Heart right ventricle (tissue), 16 donors: ENCODE measurements at places on chromosomes 11 and 22. TPM values are rescaled to one million over a fixed set of nuclear protein-coding genes. Genes with fewer than 3 reads are reported as not detected.

DNA sequence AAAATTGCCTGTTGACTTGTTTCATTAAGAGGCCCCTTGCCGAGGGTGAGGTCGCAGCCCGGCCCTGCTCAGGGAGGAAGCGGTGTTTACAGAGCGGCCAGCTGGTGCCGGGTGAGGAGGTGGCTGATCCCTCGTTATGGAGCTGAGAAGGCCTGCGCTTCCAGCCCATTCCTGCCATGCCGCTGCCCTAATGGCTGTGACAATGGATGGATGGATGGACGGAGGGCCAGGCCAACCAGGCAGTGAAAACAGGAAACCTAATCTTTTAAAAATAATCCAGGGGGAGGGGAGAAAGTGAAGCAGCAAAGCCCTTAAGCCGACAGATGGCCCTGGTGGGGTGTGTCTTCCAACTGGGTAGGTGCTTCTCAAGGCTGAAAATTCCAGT is 38.5 kb downstream of the BCR start:
- no peak overlapping the region for H3K4me3 ChIP-seq
- H3K27ac ChIP-seq, result peak overlapping the region; percentile 63
- no peak for DNase-seq

Gene OVOL1
- polyA plus RNA-seq, result not detected

GRCh38 chr22:32416556-32417085 is 4.6 kb upstream of the RTCB start:
- no peaks in the 10 kb centered on the region for H3K36me3 ChIP-seq
- peaks cover 35% of the 10 kb centered on the region for H3K27me3 ChIP-seq
- DNase-seq, result no peak
- H3K4me3 ChIP-seq, result no peak overlapping the region
- no peaks in the 10 kb centered on the region for H3K4me1 ChIP-seq

Gene PANX2
- 0.09 TPM for polyA plus RNA-seq

Gene DNHD1
- 13.8 TPM for polyA plus RNA-seq

- no peak overlapping the region for H3K4me3 ChIP-seq
- peaks cover 18% of the 10 kb centered on the region for H3K4me1 ChIP-seq
- no peaks in the 10 kb centered on the region for H3K36me3 ChIP-seq
- peak; percentile 58 for DNase-seq
These were observed 4.0 kb downstream of the LRP4 start for GRCh38 chr11:46914363-46914762.

- H3K4me1 ChIP-seq, result peaks cover 33% of the 10 kb centered on the region
- peaks cover 4% of the 10 kb centered on the region for H3K27me3 ChIP-seq
- no peak overlapping the region for H3K4me3 ChIP-seq
- no peak overlapping the region for H3K27ac ChIP-seq
- no peaks in the 10 kb centered on the region for H3K36me3 ChIP-seq
- no peak for DNase-seq
These were observed 16.7 kb downstream of the PHLDA2 start for GRCh38 chr11:2912498-2912897.

- peaks cover 17% of the 10 kb centered on the region for H3K4me1 ChIP-seq
- DNase-seq, result no peak
- H3K27me3 ChIP-seq, result no peaks in the 10 kb centered on the region
- H3K27ac ChIP-seq, result no peak overlapping the region
These were observed 14.3 kb upstream of the CBX6 start for GRCh38 chr22:38886333-38886732.

Gene CCDC116
- polyA plus RNA-seq, result 0.19 TPM

Gene OR52J3
- polyA plus RNA-seq, result not detected

- no peak overlapping the region for H3K27ac ChIP-seq
- DNase-seq, result peak; percentile 63
- H3K36me3 ChIP-seq, result no peaks in the 10 kb centered on the region
- peaks cover 3% of the 10 kb centered on the region for H3K4me1 ChIP-seq
These were observed 23.4 kb upstream of the RIC3 start for GRCh38 chr11:8192016-8192895.

GRCh38 chr11:118198370-118198769 is 21.9 kb upstream of the SCN2B start:
- no peaks in the 10 kb centered on the region for H3K27me3 ChIP-seq
- no peak overlapping the region for H3K4me3 ChIP-seq
- H3K27ac ChIP-seq, result no peak overlapping the region

GRCh38 chr11:107606141-107606540 is 15.2 kb downstream of the ELMOD1 start:
- H3K27me3 ChIP-seq, result no peaks in the 10 kb centered on the region
- H3K4me1 ChIP-seq, result no peaks in the 10 kb centered on the region
- H3K36me3 ChIP-seq, result no peaks in the 10 kb centered on the region
- H3K4me3 ChIP-seq, result no peak overlapping the region
- H3K27ac ChIP-seq, result no peak overlapping the region
- DNase-seq, result no peak

DNA sequence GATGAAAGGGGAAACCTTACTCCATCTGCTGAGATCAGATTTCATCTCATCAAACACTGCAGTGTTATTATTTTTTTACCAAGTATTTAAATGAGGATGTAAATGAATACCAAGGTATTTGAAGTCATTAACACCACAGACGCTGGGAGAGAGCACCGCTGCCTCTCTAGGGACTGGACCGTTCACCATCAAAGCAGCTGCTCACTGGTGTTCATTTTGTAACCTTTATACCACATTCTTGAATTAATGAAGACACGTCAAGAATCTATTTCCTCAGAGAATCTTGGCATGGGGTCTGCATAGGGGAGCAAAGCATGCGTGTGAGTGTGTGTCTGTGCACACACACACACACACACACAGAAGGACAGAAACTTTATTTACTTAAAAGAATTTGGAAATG is 15.6 kb downstream of the SIAE start:
- H3K27me3 ChIP-seq, result no peaks in the 10 kb centered on the region
- no peak overlapping the region for H3K4me3 ChIP-seq
- DNase-seq, result no peak

Gene NUMA1
- polyA plus RNA-seq, result 159 TPM

Gene DDIAS
- 0.37 TPM for polyA plus RNA-seq

- peak overlapping the region; percentile 88 for H3K27ac ChIP-seq
- DNase-seq, result no peak
- H3K4me3 ChIP-seq, result peak overlapping the region; percentile 76
- H3K4me1 ChIP-seq, result peaks cover 51% of the 10 kb centered on the region
These were observed 1.1 kb upstream of the CD248 start for GRCh38 chr11:66317723-66318599.

DNA sequence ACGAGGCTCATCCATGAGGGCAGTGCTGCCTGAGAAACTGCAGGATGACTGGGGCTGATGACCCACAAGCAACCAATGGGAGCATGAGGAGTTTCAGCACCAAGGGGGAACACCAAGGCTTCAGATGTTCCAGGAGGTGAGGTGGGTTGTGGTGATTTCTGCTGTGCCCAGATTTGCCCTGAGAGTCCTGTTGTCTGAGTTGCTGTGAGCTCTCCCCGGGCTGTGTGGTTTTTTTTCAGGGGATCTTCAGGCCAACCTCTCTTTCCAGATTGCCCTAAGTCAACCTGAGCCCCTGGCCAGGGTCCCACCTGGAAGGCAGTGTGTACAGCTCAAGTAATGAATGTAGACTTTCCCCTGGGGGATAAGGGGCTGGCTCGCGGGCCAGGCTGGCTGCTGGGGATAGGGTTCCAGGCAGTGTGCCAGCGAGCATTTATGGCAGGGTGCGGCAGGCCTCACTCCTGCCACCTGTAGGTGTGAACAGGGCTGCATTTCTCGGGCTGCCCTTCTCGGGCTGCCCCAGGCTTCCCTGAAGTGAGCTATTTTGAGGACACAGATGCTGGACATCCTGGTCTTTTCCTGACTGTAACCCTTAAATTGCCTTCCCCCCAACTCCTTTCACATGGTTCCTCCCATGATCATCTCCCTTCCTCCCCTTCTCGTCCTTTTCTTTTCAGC is 9.8 kb downstream of the SLC22A6 start:
- no peak overlapping the region for H3K4me3 ChIP-seq
- no peak overlapping the region for H3K27ac ChIP-seq
- no peaks in the 10 kb centered on the region for H3K36me3 ChIP-seq
- DNase-seq, result peak; percentile 60
- no peaks in the 10 kb centered on the region for H3K27me3 ChIP-seq

Gene PHETA2
- polyA plus RNA-seq, result 5.1 TPM

GRCh38 chr11:42329929-42330565 is 870.6 kb upstream of the LRRC4C start:
- no peaks in the 10 kb centered on the region for H3K4me1 ChIP-seq
- H3K36me3 ChIP-seq, result no peaks in the 10 kb centered on the region
- H3K27ac ChIP-seq, result no peak overlapping the region
- H3K4me3 ChIP-seq, result no peak overlapping the region
- no peaks in the 10 kb centered on the region for H3K27me3 ChIP-seq

DNA sequence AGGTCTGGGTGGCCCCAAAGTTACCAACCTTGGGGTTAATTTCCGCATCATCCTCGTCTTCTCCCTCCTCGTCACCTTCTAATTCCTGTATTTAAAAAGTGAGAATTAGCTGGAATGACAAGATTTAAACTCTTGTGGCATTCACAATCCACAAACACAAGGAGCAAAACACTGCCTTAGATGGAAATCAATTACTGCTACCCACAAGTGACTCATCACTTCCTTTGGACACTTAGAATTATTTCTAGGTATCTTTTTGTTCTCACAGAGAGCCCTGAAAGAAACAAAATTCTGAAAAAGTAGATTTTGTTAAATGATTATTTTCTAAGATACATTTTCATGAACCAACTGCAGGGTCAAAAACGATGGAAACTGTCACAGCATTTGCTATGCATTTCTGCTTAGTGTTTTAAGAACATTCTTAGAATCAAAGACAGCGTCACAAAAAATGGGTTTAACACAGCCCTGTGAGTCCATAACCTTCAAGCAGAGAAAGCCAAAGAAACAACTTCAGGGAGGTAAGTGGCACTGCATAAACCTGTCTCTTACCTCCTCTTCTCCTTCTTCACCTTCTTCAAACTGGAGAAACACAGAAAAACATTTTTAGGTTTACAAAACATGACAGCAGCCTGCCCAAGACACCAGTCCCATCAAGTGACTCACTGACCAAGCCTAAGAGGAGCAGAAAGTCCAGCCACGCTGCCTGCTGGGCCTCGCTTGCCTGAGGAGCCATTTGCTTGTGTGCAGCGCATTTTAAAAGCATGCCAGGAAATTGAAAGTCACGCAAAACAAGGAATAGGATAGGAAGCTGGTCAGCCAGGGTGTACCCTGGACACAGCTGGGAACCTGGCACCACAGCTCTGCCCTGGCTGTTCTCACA is 22.3 kb upstream of the PHLDA2 start:
- H3K4me3 ChIP-seq, result no peak overlapping the region
- DNase-seq, result no peak
- H3K36me3 ChIP-seq, result peaks cover 98% of the 10 kb centered on the region
- H3K27me3 ChIP-seq, result no peaks in the 10 kb centered on the region
- H3K27ac ChIP-seq, result no peak overlapping the region

Gene C11orf71
- polyA plus RNA-seq, result 10.5 TPM

DNA sequence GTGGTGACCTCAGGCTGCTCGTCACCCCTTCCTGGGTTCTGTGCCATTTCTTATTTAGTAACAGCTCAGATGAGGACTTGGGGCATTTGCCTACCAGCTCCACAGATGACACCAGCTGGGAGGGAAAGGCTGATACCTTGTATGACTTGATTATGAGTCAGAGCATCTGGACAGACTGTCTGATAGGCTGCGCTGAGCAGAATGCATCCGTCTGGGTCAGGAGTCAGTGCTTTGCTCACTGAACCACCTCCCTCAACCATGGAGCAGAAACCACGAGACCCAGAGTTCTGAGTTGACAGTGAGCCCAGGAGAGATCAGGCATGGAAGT is 6.8 kb downstream of the ST14 start:
- DNase-seq, result no peak
- H3K27me3 ChIP-seq, result no peaks in the 10 kb centered on the region
- no peaks in the 10 kb centered on the region for H3K36me3 ChIP-seq
- no peaks in the 10 kb centered on the region for H3K4me1 ChIP-seq
- no peak overlapping the region for H3K27ac ChIP-seq
- H3K4me3 ChIP-seq, result no peak overlapping the region

Gene KIRREL3
- polyA plus RNA-seq, result 0.29 TPM

DNA sequence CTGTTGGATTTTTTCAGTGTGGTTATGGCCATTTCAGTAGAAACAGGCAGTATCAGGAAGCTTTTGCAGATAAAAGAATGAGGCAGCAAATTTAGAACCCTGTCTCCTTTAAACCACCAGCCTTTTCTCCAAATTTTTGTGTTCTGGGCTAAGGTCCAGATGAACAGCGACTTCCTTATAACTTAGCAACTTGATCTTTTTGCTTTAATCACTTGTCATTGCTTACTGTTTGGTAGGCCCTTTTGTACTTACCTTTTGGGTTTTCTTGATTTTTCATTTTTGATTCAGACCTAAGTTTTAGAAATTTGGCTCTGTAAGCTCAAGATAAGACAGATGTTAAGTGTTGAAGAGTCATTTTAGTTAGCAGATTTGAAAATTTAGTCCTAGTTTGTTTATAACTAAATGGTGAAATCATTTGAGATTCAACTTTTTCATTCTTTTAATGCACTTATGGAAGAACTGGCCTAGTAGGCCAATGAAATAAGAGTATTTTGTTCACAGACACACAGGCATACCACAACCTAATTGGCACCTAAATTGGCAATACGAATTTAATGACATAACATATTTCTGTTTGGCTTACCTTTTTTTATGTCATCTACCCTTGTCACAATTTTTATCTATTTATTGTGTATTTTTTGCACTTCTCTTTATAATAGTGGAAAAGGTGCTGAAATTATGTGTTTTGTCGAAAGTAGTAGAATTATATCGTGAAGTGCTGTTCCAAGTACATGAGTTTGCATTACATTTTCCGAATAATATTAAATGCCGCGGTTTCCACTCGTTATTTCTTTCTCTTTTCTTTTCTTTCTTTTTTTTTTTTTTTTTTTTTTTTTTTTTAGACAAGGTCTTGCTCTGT is 2.1 kb downstream of the RTN3 start:
- no peaks in the 10 kb centered on the region for H3K27me3 ChIP-seq
- H3K4me3 ChIP-seq, result peak overlapping the region; percentile 93
- H3K4me1 ChIP-seq, result peaks cover 16% of the 10 kb centered on the region
- peak overlapping the region; percentile 90 for H3K27ac ChIP-seq
- no peaks in the 10 kb centered on the region for H3K36me3 ChIP-seq

Gene EXPH5
- polyA plus RNA-seq, result 0.10 TPM

GRCh38 chr11:59615120-59615636 is 396 bp downstream of the OSBP start:
- no peaks in the 10 kb centered on the region for H3K36me3 ChIP-seq
- H3K27me3 ChIP-seq, result no peaks in the 10 kb centered on the region
- DNase-seq, result peak; percentile 31
- peak overlapping the region; percentile 90 for H3K4me3 ChIP-seq
- peaks cover 25% of the 10 kb centered on the region for H3K4me1 ChIP-seq

Gene CAPN5
- polyA plus RNA-seq, result 2.0 TPM

GRCh38 chr11:77287136-77287535 is 14.3 kb downstream of the GDPD4 start:
- no peak overlapping the region for H3K27ac ChIP-seq
- H3K4me1 ChIP-seq, result no peaks in the 10 kb centered on the region
- no peaks in the 10 kb centered on the region for H3K27me3 ChIP-seq
- H3K36me3 ChIP-seq, result no peaks in the 10 kb centered on the region

DNA sequence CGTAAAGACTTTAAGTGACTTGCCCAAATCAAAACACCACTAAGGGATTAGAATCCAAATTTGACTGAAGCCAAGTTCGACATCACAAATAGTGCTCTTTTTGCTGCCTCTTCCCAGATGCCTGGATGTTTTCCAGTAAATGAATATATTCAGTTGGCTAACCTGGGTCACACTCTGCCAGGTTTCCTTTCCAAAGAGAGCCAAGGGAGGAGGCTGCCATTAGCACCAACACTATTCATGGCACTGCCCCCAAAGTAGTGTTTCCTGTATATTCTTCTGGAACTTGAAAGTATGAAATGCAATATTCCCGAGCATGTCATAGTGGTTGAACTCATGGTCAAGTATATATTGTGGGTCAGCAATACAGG is 219.3 kb upstream of the UBASH3B start:
- no peak overlapping the region for H3K4me3 ChIP-seq
- H3K36me3 ChIP-seq, result no peaks in the 10 kb centered on the region
- DNase-seq, result no peak
- H3K4me1 ChIP-seq, result peaks cover 14% of the 10 kb centered on the region
- H3K27ac ChIP-seq, result no peak overlapping the region
- no peaks in the 10 kb centered on the region for H3K27me3 ChIP-seq
